Activated B cell treated with CpG ODN at 0.5 μM for 24 hours (primary cell): ENCODE measurements at places on chromosomes 16 and 17.

DNA sequence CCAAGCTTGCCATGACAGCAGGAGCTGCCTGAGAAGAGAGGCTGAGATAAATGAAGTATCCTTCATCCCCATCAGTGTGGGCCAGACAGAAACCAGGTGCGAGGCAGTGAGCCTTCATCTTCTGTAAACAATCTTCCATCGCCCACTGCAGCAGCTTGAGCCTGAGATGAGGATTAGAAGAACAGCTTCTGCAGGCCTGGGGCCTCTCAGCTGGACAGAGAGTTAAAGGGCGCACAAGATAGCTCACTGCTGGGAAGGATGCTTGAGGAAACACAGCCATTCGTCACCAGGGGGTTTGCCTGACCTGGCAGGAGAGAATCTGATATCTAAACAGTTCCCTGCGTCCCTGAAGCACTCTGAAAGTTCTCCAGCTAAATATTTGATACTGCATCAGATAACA lies 27.1 kb downstream of the HOXB1 start:
- no peak for DNase-seq

GRCh38 chr16:85622683-85623082 lies 9.6 kb downstream of the GSE1 start:
- DNase-seq = no peak

- no peak for DNase-seq
Observed at GRCh38 chr16:897701-898100, 73.1 kb downstream of the LMF1 start.

DNA sequence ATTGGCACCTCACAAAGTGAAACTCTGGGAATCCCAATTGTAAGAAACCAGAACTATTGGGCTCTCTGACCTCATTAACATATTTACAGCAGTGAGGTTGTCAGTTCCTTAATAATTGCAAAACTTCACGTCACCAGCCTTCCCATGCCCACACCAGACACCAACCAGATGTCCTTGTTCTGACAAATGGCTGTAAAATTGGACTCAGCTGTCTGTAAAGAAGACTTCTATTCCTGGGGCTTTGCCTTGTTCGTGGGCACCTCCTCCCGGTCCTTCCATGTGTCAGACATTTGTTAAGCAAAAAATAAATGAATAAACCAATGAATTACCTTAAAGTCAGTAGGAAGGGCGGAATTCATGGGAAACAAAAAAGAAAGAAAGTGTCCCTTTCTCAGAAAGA lies 284.3 kb upstream of the CDH11 start:
- DNase-seq = no peak

DNA sequence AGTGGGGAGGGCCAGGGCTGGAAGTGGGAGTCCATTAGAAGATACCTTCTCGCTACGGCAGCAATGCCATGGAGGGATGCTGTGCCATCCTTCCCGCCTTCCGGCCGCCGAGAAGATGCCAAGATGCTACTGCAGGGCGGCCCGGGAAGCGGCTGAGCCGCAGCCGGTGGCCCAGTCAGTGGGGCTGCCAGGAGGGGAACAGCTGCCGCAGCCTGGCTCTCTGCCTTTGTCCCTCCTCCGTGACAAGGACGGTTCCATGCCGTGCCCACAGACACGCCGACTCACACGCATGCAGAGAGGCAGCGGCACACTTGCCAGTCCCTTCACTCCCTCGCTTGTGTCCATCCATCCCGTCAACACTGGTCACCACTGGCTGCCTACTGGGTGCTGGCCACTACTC lies 20.2 kb upstream of the NCBP3 start:
- DNase-seq = no peak

- no peak for DNase-seq
Observed at GRCh38 chr17:35915153-35915964, 15.2 kb downstream of the RDM1 start.

- no peak for DNase-seq
Observed at GRCh38 chr17:66351033-66351432, 48.6 kb downstream of the PRKCA start.

DNA sequence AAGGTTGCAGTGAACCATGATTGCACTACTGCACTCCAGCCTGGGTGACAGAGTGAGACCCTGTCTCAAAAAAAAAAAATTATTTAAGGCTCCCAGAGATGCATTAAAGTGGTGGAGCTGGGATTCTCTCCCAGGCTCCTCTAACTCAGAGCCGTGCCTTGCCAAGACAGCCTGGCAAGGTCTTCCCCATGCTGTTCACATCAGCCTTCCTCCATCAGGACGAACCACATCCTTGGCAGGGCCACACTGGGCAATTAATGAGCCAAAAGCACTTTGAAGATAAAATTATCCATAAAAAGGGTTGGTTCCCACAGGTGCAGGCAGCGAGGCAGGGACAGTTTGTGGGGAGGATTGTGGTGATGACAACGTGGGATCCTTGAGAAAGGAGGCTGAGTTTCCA lies 19.8 kb upstream of the BBS2 start:
- no peak for DNase-seq

- DNase-seq = no peak
Observed at GRCh38 chr16:57617604-57618111, 10.8 kb upstream of the ADGRG1 start.

DNA sequence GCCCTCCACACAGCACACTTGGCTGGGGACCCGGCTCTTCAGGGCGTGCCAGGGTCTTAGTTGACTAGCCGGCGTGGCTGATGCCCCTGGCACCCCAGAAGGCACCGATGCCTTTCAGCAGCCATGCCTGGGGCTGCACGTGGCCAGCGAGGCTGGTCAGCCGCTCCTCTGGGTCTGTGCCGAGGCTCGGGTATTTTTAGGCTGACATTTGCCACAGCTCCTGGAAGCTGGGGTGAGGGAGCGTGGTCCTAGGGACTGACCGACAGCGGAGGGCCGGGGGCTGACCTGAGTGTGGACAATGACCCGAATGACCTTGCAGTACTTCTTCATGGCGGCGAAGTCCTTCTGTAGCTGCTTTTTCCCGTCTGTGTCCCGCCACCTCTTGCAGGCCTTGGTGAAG lies 3.9 kb downstream of the RPL3L start:
- DNase-seq = no peak

- DNase-seq = no peak
Observed at GRCh38 chr16:54291656-54292487, 5.3 kb upstream of the IRX3 start.

- DNase-seq = no peak
Observed at GRCh38 chr17:77206158-77206956, 65.6 kb downstream of the SEC14L1 start.

- DNase-seq = no peak
Observed at GRCh38 chr17:80888276-80889160, 103.1 kb upstream of the CHMP6 start.

DNA sequence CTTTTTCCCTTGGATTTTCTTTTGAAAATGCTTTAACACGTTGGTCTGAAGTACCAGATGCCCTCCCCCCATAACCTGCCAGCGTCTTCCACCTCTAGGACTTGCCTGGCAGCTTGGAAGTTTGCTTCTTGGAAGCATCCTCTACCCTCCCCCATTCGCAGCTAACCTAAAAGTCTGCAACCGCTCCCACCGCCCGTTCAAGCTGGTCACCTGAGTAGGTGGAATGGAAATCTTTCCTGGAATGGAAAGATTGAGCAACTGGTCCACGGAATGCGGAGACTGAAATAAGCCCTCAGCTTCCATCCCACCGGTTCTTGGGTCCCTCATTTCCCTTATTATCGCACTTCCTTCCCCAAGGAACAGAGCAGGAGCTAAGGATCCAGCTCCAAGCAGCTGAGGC lies 31.4 kb downstream of the HS3ST3B1 start:
- no peak for DNase-seq

GRCh38 chr17:77470330-77470786 lies 329.6 kb downstream of the SEC14L1 start:
- no peak for DNase-seq

GRCh38 chr16:82888591-82889001 lies 261.8 kb downstream of the CDH13 start:
- DNase-seq = no peak

DNA sequence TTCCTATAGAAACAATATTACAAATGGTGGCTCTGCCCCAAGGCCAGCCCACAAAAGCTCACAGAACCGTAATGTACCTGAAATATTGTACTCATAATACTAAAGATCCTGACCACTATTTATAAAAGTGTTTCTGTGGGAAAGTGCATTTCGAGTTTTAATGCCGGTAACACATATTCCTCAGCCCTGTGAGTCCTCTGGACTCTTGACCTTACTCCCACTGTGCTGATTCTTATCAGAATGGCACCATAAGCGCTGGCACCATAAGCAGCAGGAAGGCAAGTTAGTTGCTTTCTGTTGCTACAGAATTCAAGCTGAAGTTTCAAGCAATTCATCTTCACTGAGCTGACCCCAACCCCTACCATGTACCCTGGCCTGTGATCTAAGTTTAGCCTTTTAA lies 36.4 kb upstream of the MED13 start:
- DNase-seq = no peak

GRCh38 chr16:534856-535445 lies 7.4 kb downstream of the CAPN15 start:
- DNase-seq = no peak

GRCh38 chr17:32486111-32486700 lies 587 bp upstream of the CDK5R1 start:
- no peak for DNase-seq

GRCh38 chr17:53061446-53061845 lies 761.3 kb upstream of the KIF2B start:
- no peak for DNase-seq
